Osteocyte (in vitro differentiated cells): ENCODE measurements at places on chromosomes 6 and 20.
A peak's percentile ranks its signal among the peaks of the same experiment; 100 is the strongest.

- no peak overlapping the region for H3K4me3 ChIP-seq
- no peaks in the 10 kb centered on the region for H3K27me3 ChIP-seq
- DNase-seq: no peak
- H3K36me3 ChIP-seq: no peaks in the 10 kb centered on the region
- no peaks in the 10 kb centered on the region for H3K4me1 ChIP-seq
These were observed 27.6 kb upstream of the PDE7B start for GRCh38 chr6:135823851-135824250.

DNA sequence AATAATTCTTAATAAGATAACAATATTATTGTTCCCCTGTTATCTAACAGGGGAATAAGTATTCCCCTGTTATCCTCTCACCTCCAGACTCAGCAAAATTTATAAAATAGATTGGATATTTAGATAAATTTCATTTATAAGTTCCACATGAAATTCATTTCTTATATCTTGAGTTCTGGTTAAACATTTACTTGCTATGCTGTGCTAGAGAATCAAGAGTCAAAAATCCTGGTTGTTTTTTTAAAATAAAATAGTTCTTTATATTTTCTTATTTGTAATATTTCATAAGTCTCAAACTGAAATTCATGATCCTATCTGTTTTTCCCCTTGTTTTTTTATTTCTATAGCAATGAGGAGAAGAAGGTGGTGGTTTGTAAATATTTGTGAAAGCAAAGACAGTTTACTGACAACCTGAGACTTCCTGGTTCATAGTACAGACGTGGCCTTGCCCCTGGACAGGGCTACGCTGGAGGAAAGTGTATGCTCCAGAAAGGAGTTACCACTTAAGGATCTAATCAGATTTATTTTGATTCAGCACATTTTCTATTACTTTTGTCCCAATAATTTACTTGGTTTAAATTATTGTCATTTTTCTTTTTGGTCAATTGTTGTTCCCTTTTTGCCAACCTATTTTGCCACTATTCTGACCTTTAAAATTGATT, 37.8 kb upstream of the MARCKS start:
- H3K36me3 ChIP-seq: no peaks in the 10 kb centered on the region
- no peak overlapping the region for H3K4me3 ChIP-seq
- H3K27me3 ChIP-seq: no peaks in the 10 kb centered on the region
- peaks cover 18% of the 10 kb centered on the region for H3K4me1 ChIP-seq

GRCh38 chr20:57890202-57890800, 180.5 kb upstream of the PMEPA1 start:
- no peak overlapping the region for H3K4me3 ChIP-seq
- H3K27ac ChIP-seq: no peak overlapping the region
- no peaks in the 10 kb centered on the region for H3K36me3 ChIP-seq
- DNase-seq: no peak
- H3K27me3 ChIP-seq: peaks cover 61% of the 10 kb centered on the region

GRCh38 chr6:131250122-131250521, 114.9 kb downstream of the AKAP7 start:
- peaks cover 17% of the 10 kb centered on the region for H3K4me1 ChIP-seq
- H3K36me3 ChIP-seq: no peaks in the 10 kb centered on the region
- no peaks in the 10 kb centered on the region for H3K27me3 ChIP-seq
- no peak for DNase-seq
- H3K27ac ChIP-seq: peak overlapping the region; percentile 16

DNA sequence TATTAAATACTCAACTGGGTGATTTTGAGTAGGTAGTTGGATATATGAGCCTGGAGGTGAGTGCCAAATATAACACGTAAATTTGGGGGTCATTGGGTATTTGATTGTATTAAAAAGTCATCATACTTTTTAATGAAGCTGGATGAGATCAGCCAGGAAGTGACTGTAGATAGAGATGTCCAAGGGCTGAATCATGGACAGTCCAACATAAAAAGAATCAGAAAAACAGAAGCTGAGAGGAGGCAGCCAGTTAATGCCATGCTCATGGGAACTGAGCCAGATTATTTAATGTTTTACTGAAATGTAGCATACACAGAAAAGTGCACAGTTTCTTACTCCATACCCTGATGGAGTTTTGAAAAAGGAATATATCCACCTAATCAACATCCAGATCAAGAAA, 435.5 kb upstream of the PLCB4 start:
- DNase-seq: no peak
- no peak overlapping the region for H3K27ac ChIP-seq
- peaks cover 12% of the 10 kb centered on the region for H3K36me3 ChIP-seq
- no peak overlapping the region for H3K4me3 ChIP-seq
- H3K27me3 ChIP-seq: no peaks in the 10 kb centered on the region
